Activated naive CD8-positive, alpha-beta T cell treated with anti-CD3 and anti-CD28 coated beads, Interleukin-2, amount 50 U/mL, for 16 hours (primary cell): ENCODE measurements at places on chromosomes 1 and 21.

DNA sequence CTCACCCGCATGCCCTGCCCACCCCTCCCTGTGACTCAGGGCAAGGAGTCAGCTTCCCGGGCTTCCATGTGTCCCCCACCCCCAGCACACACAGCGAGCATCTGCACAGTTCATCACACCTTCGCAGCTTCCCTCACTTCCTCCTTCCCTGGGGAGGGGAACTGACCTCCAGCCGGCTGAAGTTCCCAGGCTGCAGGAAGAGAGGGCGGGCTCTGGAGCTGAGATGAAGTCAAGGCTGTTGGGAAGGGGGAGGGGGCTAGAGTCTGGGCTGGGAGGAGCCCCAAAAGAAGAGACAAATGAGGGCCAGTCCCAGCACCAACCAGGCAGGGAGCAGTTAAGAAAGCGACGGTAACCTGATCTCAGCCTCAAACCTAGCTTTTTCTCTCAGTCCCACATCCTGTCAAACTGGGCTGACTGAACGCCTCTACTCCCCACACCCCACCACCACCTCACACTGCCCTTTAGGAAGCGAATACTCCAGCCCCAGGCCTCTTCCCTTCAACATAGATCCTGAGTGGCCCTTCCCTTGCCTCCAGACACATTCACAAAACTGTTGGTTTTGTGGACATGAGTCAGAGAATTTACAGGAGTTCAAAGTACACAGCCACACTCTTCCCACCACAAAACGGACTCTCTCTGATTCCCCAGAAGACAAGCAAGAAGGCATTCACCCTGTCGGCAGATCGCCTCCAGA is 1.8 kb downstream of the RHOC start:
- DNase-seq: no peak

GRCh38 chr1:18116777-18117176 is 9.2 kb downstream of the IGSF21 start:
- DNase-seq: no peak

- no peak for DNase-seq
These were observed 5.8 kb upstream of the PDPN start for GRCh38 chr1:13577846-13578245.

DNA sequence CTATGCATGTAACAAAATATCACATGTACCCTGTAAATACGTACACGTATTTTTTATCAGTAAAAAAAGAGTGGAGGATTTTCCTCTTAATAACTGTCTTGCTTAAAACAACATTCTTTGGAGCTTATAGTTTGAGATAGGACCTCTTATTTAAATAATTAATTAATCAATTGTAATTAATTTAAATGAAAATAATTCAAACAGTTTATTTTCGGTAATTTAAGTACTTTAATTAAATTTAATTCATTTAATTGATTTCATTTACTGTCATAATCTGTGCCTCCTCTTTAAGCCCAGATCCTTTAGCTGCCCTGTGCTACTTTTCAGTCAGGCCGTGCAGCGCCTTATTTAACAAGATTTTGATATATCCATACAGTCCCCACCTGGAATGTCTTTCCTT is 427.0 kb downstream of the HLX start:
- no peak for DNase-seq

- DNase-seq: no peak
These were observed 8.2 kb upstream of the DENND1B start for GRCh38 chr1:197783510-197783948.

GRCh38 chr1:71881611-71882010 is 400.7 kb downstream of the NEGR1 start:
- no peak for DNase-seq

DNA sequence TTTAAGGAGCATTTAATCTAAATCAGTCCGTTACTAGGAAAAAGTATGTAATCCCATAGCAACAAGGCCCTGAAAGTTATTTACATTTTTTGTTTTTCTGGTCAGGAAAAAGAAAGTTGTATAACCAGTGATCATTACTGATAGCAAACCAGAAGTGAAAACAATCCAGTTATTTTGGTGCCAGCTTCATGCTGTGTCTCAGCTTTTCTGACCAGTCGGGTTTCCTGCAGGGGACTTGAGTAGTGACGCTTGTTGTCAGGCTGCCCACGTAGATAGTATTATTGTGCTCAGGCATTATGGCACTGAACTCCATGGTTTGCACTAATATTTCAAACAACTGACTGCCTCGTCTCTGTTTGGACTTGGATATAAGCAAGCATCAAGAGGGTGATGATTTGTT is 55.2 kb downstream of the SASS6 start:
- DNase-seq: no peak

- DNase-seq: no peak
These were observed 8.8 kb upstream of the UAP1 start for GRCh38 chr1:162552684-162553252.

GRCh38 chr1:157937744-157938143 is 55.7 kb upstream of the KIRREL1 start:
- no peak for DNase-seq

DNA sequence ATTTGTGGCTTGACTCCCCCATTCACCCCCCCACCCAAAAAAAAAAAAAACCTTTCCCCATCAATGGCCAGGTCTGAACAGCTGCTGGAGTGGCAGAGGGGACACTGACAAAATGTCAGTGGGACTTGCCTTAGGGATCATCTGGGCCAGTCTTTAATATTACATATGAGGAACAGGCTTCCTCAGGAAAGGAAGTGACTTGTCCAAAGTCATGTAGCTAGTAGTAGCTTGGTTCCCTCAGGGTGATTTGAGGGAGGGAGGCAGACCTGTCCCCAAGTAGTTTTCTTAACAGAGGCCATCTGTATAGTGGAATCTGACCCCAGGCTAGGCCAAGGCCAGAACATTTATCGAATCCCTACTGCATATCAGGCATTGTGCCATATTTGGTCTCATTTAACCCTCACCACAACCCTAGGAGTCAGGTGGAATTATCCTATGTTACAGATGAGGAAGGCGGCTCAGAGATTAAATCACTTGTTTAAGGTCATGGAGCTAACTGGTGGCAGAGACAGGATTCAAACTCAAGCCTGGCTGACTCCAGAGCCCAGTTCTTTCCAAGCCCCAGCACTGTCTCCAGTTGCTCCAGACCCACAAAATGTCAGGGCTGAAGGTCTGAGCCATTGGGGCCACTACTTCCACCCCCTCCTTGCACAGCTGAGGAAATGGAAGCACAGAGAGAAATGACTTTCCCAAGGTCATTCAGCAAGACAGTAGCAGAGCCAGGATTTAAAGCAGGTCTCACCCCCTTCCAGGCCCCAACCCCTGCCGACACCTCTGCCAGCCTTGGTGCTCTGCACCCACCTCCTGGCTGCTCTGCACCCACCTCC is 10.4 kb downstream of the ZBTB7B start:
- DNase-seq: no peak

- DNase-seq: no peak
These were observed 6.4 kb upstream of the GSTM4 start for GRCh38 chr1:109649491-109649914.

- no peak for DNase-seq
These were observed 37.4 kb downstream of the CITED4 start for GRCh38 chr1:40824591-40825434.

DNA sequence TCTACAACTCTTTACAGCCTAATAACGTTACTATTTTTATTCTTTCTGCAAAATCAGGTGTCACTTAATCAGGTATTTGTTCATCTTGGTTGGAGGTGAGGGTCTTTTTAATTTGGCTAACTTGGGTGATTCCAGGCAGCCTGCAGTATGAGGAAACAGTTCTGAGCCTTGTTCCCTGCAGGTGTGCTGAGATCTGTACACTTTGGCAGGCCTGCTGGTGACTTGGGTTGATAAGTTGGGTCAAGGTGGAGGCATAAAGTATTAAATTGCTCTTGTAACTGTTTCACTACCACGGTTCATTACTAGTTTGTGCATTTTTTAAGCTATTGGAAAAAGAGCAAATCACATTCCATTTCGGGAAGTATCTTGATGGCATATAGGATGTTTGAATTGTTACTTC is 10.0 kb downstream of the MAP3K21 start:
- DNase-seq: no peak

DNA sequence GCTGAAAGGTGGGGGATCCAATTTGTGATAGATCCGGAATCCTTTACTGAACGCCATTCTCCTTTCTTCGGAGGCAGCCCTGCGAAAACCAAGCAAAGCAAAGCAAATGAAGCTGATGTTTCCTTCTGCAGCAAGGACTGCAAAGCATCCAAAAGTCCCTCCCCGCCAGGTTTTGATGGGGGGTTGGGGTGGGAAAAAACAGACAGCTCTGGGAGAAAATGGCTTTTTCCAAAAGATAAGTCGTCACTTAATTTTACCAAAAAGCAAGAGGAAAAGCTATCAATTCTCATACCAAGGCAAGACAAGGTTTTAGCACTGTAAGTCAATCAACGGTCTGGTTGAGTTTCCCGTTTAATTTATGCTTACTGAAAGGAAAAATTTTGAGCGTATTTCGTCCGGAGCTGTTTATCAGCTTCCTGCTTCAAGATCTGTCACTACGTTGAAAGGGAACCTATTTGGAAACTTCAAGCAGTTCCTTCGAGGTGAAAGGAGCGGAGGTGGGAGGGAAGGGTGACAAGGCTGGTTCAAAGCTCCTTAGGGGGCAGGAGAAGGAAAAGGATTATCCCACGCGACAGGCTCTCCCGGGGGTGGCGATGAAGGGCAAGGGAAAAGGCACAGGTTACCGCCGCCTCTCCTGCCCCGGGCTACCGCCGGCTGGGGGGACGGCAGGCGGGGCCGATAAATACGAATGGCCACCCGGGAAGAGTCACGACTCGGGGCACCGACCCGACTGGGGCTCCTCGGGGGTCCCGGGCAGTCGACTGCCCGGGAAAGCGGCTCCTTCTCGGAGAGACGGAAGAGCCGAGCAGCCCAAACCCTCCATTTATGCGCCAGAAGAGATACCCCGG is 750 bp downstream of the SYNJ1 start:
- no peak for DNase-seq

DNA sequence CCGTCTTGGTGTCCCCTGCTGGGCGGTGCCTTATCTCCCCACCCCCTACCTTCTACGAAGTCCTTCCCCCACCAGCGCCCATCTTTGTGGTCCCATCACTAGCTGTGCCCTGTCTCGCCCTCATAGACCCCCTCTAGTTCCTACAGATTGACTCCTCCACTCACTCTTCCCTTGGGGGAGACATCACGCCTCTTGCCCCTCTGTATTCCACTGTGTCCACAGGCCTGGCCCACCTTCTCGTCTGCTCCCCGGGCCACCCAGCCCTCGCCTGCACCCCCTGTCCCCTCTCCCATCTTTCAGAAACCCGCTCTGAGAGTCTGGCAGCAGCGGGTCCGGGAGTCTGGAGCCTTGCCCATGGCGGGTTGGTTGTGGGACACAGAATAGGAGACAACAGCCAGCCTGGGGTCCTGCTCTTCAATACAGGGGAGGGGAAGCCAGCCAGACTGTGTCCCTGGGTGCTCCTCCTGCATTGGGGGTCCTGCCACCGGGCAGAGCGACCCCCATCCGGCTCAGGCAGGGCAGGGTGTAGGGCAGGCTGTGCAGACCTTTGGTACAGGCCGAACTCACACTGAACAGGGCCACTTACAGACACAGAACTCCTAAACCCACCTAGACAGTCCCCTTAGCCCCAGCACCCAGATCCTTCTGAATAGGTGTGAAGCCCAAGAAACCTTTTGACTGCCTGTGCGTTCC is 1.1 kb downstream of the RNF187 start:
- no peak for DNase-seq

DNA sequence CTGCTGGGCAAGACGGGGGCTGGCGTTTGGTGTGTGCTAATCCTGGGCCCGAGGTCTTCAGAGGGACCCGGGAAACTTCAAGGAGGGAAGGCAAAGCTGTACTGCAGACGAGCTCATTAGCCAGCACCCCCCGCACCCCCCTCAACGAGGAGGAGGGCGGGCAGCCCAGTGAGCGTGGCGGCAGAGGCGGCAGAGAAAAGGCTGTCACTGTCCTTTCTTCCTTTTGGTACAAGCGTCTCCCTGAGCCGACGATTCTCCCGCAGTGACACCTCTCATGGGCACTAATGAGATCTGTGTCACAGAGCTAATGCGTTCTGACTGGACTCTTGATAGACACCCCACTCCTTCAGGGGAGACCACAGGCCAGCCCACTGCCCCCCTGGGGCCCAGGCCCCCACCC is 29.5 kb downstream of the DMAP1 start:
- no peak for DNase-seq

DNA sequence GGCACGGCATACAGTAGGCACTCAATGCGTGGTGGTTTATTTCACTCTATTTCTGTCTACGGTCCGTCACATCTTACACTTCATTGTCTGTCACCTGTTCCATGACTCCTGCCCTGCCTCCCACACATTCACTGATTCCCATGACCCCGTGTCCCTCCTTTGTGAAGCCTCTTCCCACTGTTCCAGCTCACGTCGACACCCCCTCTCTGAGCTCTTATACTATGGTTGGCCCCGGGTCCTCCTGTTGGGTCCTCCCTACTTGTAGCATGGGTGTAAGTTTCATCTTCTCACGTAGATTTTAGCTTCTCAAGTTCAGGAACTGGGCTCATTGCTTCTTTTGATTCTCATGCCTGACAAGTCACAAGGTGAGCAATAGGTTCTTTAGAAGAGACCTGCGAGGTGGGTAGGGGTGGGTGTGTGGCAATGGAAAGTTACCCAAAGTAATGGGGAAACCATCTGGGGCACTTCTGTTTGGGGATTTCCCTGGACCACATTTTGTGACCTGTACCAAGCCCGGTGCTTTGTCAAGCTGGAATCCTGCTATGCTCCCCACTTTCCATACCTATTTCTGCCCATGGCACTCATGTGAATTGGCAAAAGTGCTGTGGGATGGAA is 22.1 kb upstream of the IL10 start:
- no peak for DNase-seq

GRCh38 chr21:38140207-38140903 is 116.4 kb upstream of the KCNJ15 start:
- no peak for DNase-seq

GRCh38 chr1:47562799-47563198 is 125.0 kb downstream of the FOXD2 start:
- no peak for DNase-seq

DNA sequence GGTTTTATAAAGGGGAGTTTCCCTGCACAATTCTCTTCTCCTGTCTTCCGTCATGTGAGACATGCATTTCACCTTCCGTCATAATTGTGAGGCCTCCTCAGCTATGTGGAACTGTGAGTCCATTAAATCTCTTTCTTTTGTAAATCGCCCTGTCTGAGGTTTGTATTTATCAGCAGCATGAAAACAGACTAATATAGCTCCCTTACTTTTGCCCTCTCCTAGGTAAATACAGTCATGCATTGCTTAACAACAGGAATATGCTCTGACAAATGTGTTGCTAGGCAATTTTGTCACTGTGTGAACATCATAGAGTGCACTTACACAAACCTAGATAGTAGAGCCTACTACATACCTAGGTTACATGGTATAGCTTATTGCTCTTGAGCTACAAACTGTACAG is 616.8 kb downstream of the RWDD3 start:
- DNase-seq: no peak

- no peak for DNase-seq
These were observed 142.9 kb upstream of the COL6A1 start for GRCh38 chr21:45838634-45839033.

DNA sequence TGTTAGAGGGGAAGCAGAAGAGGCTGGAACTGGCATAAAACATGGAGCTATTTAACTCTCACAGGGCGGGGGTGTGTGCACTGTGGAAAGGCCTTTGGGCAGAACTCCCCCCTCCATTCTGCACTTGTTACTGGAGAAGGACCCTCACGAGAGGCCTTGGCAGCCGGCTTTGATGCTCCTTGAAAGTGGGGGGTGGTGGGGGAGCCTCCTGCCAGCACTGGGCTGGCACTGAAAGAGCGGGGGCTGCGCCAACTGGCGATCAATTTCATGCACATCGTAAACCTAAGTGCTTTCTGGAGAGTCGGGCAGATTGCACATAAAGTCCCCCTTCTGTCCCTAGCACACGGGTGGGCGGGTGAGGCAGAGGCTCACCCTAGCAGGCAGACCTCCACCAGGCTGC is 28.9 kb downstream of the FOXO6 start:
- no peak for DNase-seq

- DNase-seq: no peak
These were observed 1.9 kb downstream of the SLC16A1 start for GRCh38 chr1:112954017-112954650.
